Neural progenitor cell (in vitro differentiated cells): ENCODE measurements at places on chromosomes 11 and 22. TPM values are rescaled to one million over a fixed set of nuclear protein-coding genes. Genes with fewer than 3 reads are reported as not detected.
A peak's percentile ranks its signal among the peaks of the same experiment; 100 is the strongest.

ZW10 gene
- total RNA-seq = 30.6 and 35.7 TPM in 2 replicates

STIM1 gene
- total RNA-seq = 17.3 and 18.9 TPM in 2 replicates

LRRC32 gene
- 0.21 and 1.1 TPM in 2 replicates for total RNA-seq

MUC2 gene
- not detected in 2 replicates for total RNA-seq

ATXN10 gene
- 125 and 168 TPM in 2 replicates for total RNA-seq

MMP27 gene
- total RNA-seq = not detected in 2 replicates

TLCD5 gene
- 25.1 and 32.2 TPM in 2 replicates for total RNA-seq

OR52E8 gene
- total RNA-seq = 0.46 TPM in 1 of 2 replicates, not detected in the other

ZC3H12C gene
- total RNA-seq = 28.8 and 31.8 TPM in 2 replicates

DNA sequence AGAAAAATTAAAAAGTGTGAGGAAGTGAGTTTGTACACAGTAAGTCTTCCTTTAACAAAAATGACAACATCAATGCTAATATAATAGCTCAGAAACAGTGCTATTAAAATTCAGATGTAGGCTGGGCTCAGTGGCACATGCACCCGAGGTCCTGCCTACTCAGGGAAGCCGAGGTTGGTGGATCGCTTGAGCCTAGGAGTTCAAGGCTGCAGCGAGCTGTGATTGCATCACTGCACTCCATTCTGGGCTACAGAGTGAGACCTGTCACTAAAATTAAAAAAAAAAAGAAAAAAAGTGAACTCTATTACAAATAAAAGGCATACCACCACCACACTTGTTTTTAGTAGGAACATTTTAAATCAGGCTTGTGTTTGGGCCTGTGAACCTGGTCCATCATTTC, 39.2 kb upstream of the PAX6 start:
- no peaks in the 10 kb centered on the region for H3K27me3 ChIP-seq
- H3K36me3 ChIP-seq = no peaks in the 10 kb centered on the region
- no peak overlapping the region for H3K4me3 ChIP-seq
- no peak overlapping the region for H3K27ac ChIP-seq
- H3K4me1 ChIP-seq = no peaks in the 10 kb centered on the region

- no peak overlapping the region for H3K4me3 ChIP-seq
- no peak overlapping the region for H3K27ac ChIP-seq
- no peaks in the 10 kb centered on the region for H3K36me3 ChIP-seq
- no peaks in the 10 kb centered on the region for H3K4me1 ChIP-seq
- DNase-seq = no peak
Measured at GRCh38 chr22:46058091-46058420, 81.1 kb upstream of the WNT7B start.

GRCh38 chr22:24030186-24030702, 19.1 kb downstream of the CABIN1 start:
- H3K27ac ChIP-seq = no peak overlapping the region
- no peaks in the 10 kb centered on the region for H3K36me3 ChIP-seq
- DNase-seq = no peak
- peaks cover 7% of the 10 kb centered on the region for H3K4me1 ChIP-seq

- no peaks in the 10 kb centered on the region for H3K36me3 ChIP-seq
- H3K27me3 ChIP-seq = no peaks in the 10 kb centered on the region
- H3K27ac ChIP-seq = no peak overlapping the region
- H3K4me3 ChIP-seq = no peak overlapping the region
- H3K4me1 ChIP-seq = peaks cover 12% of the 10 kb centered on the region
- no peak for DNase-seq
Measured at GRCh38 chr11:47992959-47993820, 12.8 kb downstream of the PTPRJ start.

DNA sequence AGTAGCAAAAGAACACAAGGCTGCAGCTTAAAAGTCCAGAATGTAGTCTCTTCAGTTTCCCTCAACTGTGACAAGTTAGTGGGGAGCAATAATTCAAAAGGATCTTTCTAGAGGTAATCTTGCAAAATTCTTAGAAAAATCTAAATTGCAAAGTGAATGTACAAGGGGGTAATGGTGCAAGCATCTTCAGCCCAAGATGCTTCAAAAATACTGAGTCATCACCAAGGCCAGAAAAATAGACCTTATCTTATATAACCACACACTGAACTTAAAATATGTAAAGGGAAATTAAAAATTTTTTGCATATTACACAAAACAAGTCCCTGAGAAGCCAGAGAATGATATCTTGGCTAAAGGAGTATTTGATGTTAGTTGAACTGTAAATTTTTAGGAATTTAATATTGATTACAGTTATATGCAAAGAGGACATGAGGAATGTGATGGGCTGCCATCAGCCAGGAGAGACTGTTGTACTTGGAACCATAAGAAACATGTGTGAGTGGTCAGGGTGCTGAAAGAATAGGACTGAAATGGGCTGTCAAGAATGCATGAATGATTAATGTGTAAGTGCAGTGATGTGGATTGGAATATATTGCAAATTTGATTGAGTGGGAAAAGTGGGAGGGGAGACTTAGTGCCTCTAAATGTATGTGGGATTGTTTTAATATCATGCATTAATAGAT, 85.7 kb upstream of the LIN7C start:
- DNase-seq = no peak
- H3K4me3 ChIP-seq = no peak overlapping the region
- no peak overlapping the region for H3K27ac ChIP-seq
- no peaks in the 10 kb centered on the region for H3K36me3 ChIP-seq
- no peaks in the 10 kb centered on the region for H3K4me1 ChIP-seq

- peak overlapping the region; percentile 73 for H3K27ac ChIP-seq
- H3K27me3 ChIP-seq = no peaks in the 10 kb centered on the region
- H3K36me3 ChIP-seq = no peaks in the 10 kb centered on the region
Measured at GRCh38 chr11:34823197-34823596, 93.0 kb downstream of the APIP start.

DNA sequence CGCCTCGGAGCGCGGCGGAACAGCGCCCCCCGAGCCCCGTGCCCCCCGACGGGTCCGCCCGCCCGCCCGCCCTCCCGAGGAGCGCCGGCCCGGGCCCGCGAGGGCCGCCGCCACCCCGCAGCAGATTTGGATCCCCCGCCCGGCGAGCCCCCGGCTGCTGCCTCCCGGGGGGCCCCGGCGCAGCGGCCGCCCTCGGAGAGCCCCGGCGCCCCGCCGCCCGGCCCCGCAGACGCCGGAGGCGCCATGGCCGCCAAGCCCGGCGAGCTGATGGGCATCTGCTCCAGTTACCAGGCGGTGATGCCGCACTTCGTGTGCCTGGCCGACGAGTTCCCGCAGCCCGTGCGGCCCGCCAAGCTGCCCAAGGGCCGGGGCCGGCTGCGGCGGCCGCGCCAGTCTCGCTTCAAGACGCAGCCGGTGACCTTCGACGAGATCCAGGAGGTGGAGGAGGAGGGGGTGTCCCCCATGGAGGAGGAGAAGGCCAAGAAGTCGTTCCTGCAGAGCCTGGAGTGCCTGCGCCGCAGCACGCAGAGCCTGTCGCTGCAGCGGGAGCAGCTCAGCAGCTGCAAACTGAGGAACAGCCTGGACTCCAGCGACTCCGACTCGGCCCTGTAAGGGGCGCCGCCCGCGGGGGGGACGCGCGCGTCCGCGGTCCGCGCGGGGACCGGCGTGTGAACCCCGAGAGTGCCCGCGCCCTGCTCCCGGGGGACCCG, 380 bp downstream of the C11orf96 start:
- H3K36me3 ChIP-seq = no peaks in the 10 kb centered on the region
- DNase-seq = peak; percentile 61
- H3K27ac ChIP-seq = no peak overlapping the region

DNA sequence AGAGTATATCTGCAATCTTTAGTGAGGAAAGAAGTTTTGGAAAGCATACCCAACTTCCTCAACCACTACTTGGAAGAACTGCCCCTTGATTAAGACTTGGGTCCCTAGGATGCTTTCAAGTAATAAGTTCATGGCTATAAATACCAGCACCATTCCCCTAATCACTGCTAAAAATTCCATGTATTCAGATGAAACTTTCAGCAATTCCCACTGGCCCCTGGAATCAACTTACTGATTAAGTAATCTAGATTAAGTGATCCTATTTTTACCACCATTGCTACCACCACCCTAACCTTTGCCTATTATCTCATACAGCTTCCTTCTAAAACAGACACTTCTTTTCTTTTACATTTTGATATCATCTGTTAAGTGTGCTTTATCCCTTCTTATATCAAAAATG, 10.5 kb downstream of the PICALM start:
- H3K36me3 ChIP-seq = no peaks in the 10 kb centered on the region
- no peaks in the 10 kb centered on the region for H3K4me1 ChIP-seq
- no peaks in the 10 kb centered on the region for H3K27me3 ChIP-seq
- DNase-seq = no peak

DNA sequence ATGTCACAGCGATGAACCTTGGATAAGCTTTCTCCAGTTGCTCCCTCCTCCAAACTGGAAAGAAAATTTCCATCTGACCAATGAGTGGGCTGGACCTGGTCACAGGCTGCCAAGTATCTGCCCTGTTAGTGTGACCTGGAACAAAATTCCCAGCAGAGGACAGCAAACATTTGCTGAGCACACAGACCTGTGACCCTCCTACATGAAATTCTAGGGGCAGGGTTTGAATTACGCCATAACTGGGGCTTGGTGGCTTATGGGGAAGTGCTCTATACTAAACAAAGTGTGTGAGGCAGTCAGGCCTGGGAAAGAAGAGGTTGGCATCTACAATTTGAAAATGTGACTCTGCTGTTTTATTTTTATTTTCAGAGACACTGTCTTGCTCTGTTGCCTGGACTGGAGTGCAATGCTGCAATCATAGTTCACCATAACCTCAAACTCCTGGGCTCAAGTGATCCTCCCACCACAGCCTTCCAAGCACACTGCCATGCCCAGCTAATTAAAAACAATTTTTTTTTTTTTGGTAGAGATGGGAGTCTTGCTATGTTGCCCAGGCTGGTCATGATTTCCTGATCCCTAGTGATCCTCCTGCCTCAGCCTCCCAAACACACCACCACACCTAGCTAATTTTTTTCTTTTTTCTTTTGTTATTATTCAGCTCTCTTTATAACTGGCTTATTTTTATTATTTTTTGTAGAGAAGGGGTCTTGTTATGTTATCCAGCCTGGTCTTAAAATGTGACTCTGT, 13.6 kb upstream of the XBP1 start:
- H3K4me1 ChIP-seq = no peaks in the 10 kb centered on the region
- DNase-seq = no peak
- H3K27me3 ChIP-seq = no peaks in the 10 kb centered on the region
- no peaks in the 10 kb centered on the region for H3K36me3 ChIP-seq
- no peak overlapping the region for H3K27ac ChIP-seq

GRCh38 chr11:70024773-70025045, 53.4 kb upstream of the ANO1 start:
- no peaks in the 10 kb centered on the region for H3K27me3 ChIP-seq
- no peak overlapping the region for H3K4me3 ChIP-seq
- DNase-seq = no peak
- H3K36me3 ChIP-seq = no peaks in the 10 kb centered on the region
- no peak overlapping the region for H3K27ac ChIP-seq

DNA sequence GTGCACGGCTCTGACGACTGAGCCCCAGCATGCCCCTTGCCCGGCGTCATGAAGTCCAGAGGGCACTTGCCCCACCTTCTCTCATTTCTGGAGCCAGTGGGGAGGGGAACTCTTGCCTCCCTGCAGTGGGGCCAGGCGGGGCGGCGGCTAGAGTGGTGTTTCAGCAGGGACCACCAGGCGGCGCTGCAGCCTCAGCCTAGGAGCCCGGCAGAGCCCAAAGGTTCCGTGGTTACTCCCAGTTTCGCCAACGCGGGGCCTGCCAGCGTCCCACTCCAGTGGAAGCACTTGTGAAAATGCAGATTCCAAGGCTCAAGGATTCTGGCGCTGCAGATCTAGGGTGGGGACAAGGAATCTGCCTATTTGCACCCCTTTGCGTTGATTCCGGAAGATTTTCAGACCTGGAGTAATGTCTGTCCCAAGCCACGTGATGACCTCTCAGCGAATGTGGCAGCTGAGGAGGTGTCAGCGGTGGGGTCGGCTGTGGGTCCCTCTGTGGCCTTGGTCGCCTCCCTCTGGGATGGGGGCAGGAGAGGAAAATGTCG, 55.7 kb downstream of the CD82 start:
- H3K27me3 ChIP-seq = no peaks in the 10 kb centered on the region
- no peaks in the 10 kb centered on the region for H3K36me3 ChIP-seq
- no peak overlapping the region for H3K27ac ChIP-seq

GRCh38 chr11:95599959-95600586, 189.5 kb downstream of the FAM76B start:
- DNase-seq = peak; percentile 12
- no peak overlapping the region for H3K4me3 ChIP-seq
- H3K27me3 ChIP-seq = no peaks in the 10 kb centered on the region
- H3K27ac ChIP-seq = no peak overlapping the region

DNA sequence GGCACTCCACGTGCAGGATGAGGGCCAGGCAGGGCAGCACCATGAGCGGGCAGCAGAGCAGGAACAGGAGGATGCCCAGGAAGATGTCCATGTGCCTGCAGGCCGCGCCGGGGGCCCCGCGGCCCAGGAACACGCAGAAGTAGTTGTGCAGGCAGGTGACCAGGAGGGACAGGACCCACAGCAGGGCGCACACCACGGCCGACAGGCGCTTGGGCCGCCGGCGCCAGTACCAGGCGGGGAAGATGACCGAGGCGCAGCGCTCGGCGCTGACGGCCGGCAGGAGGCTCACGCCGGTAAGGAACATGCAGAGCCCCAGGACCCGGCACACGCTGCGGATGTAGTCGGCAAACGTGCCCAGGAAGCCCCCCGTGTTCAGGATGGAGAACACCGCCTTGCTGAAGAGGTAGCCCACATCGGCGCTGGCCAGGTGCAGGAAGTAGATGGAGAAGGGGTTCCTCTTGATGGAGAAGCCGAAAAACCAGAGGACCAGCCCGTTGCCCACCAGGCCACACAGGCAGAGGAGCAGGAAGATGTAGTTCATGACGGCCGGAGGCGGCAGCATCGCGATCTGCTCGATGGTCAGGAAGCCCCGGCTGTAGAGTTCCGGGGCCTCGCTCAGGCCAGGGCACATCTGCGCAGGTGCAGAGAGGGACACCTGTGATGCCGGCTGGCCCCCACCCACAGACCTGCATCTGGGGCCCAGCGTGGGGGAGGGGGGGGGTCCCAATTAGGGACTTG, 7.2 kb downstream of the MRGPRF start:
- no peaks in the 10 kb centered on the region for H3K27me3 ChIP-seq
- H3K27ac ChIP-seq = no peak overlapping the region
- H3K36me3 ChIP-seq = no peaks in the 10 kb centered on the region

- DNase-seq = peak; percentile 86
- H3K27me3 ChIP-seq = no peaks in the 10 kb centered on the region
- peaks cover 50% of the 10 kb centered on the region for H3K4me1 ChIP-seq
- peak overlapping the region; percentile 63 for H3K27ac ChIP-seq
- no peaks in the 10 kb centered on the region for H3K36me3 ChIP-seq
- H3K4me3 ChIP-seq = no peak overlapping the region
Measured at GRCh38 chr11:46951864-46952263, 15.3 kb downstream of the CSTPP1 start.

DNA sequence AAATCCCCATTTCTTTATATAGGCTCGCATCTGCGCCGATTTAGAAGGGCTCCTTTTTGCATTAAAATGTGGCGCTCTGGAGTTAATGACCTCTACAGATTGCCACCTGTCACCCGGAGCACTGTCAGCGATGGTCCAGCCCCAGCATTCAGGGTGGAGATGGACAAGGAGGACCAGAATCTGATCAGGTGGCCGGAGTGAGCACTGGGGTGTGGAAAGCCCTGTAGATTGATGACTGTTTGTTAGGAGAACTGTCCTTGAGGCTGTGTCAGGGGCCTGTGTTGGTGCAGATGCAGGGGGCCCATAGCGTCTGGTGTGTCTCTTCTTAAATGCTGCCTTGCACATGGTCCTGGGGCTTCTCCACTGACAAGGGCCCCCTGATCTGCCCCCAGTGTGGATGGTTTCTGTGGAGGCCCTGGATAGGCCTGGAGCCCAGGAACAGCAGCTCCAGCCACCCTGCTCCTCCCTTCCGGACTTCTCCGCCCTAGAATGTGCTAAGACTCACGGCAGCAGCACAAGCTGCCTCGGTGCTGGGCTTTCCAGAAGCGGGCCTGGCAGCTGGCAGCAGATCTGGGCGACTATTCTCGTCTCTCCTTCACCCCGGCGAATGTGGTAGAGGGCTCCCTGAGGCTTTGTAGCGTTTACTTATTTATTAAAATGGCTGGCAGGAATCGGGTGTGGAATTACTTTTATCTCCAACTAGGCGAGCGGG, 1333.3 kb downstream of the BRD1 start:
- no peak overlapping the region for H3K27ac ChIP-seq
- peaks cover 22% of the 10 kb centered on the region for H3K4me1 ChIP-seq
